ENCODE measurements at places on chromosomes 1 and 21. TPM values are rescaled to one million over a fixed set of nuclear protein-coding genes. Genes with fewer than 3 reads are reported as not detected.

The OPRD1 gene
- not detected for polyA plus RNA-seq

The HPCA gene
- not detected for polyA plus RNA-seq

The CRYBG2 gene
- polyA plus RNA-seq = 2.0 TPM

The HJV gene
- not detected for polyA plus RNA-seq

The TTLL7 gene
- polyA plus RNA-seq = not detected

The RGSL1 gene
- not detected for polyA plus RNA-seq

The LCE1D gene
- not detected for polyA plus RNA-seq

The RPE65 gene
- not detected for polyA plus RNA-seq

The SLC39A1 gene
- 30.4 TPM for polyA plus RNA-seq

The LCE3D gene
- not detected for polyA plus RNA-seq

The HDAC1 gene
- polyA plus RNA-seq = 150 TPM

The SFN gene
- not detected for polyA plus RNA-seq

The ZBTB17 gene
- 20.9 TPM for polyA plus RNA-seq

The WASF2 gene
- polyA plus RNA-seq = 67.0 TPM

The MAN1C1 gene
- 3.1 TPM for polyA plus RNA-seq

The TTC34 gene
- polyA plus RNA-seq = 0.13 TPM

The NMNAT2 gene
- not detected for polyA plus RNA-seq

The MEX3A gene
- polyA plus RNA-seq = not detected

The LCE3E gene
- polyA plus RNA-seq = not detected

The WNT2B gene
- 0.24 TPM for polyA plus RNA-seq

The CCDC181 gene
- polyA plus RNA-seq = not detected

The GCSAML gene
- not detected for polyA plus RNA-seq

The DPM3 gene
- polyA plus RNA-seq = 98.3 TPM

The CD164L2 gene
- not detected for polyA plus RNA-seq

The TAS1R3 gene
- polyA plus RNA-seq = 0.11 TPM

The GUCA2A gene
- not detected for polyA plus RNA-seq

The KCNK2 gene
- polyA plus RNA-seq = not detected

The PTGER3 gene
- polyA plus RNA-seq = not detected

The CRYAA gene
- polyA plus RNA-seq = not detected

The SON gene
- 458 TPM for polyA plus RNA-seq

The HNRNPCL4 gene
- polyA plus RNA-seq = not detected

The SELE gene
- polyA plus RNA-seq = 0.06 TPM

The LUZP1 gene
- polyA plus RNA-seq = 17.1 TPM

The SH3BGR gene
- polyA plus RNA-seq = 0.57 TPM

The SPRR4 gene
- polyA plus RNA-seq = not detected

The CHRM3 gene
- polyA plus RNA-seq = 0.38 TPM

The OR2M3 gene
- not detected for polyA plus RNA-seq

The PDZK1 gene
- polyA plus RNA-seq = 0.16 TPM

The PER3 gene
- 4.1 TPM for polyA plus RNA-seq

The FBXO42 gene
- polyA plus RNA-seq = 13.5 TPM

The WNT3A gene
- polyA plus RNA-seq = not detected

The VCAM1 gene
- not detected for polyA plus RNA-seq

The MROH9 gene
- polyA plus RNA-seq = not detected

The LDLRAD1 gene
- polyA plus RNA-seq = not detected

The GBP7 gene
- 0.11 TPM for polyA plus RNA-seq

The EPRS1 gene
- polyA plus RNA-seq = 51.1 TPM

The PARS2 gene
- polyA plus RNA-seq = 5.6 TPM

The OR2G6 gene
- polyA plus RNA-seq = not detected

The NKAIN1 gene
- polyA plus RNA-seq = not detected

The RAB7B gene
- not detected for polyA plus RNA-seq

The CD1D gene
- not detected for polyA plus RNA-seq

The OR2T33 gene
- polyA plus RNA-seq = not detected

The KCNA3 gene
- 86.3 TPM for polyA plus RNA-seq

The APOBEC4 gene
- polyA plus RNA-seq = not detected

The RUNX3 gene
- 14.1 TPM for polyA plus RNA-seq

Measured in CD4-positive, CD25-positive, alpha-beta regulatory T cell (primary cell).